ENCODE measurements at places on chromosomes 7 and 10.

DNA sequence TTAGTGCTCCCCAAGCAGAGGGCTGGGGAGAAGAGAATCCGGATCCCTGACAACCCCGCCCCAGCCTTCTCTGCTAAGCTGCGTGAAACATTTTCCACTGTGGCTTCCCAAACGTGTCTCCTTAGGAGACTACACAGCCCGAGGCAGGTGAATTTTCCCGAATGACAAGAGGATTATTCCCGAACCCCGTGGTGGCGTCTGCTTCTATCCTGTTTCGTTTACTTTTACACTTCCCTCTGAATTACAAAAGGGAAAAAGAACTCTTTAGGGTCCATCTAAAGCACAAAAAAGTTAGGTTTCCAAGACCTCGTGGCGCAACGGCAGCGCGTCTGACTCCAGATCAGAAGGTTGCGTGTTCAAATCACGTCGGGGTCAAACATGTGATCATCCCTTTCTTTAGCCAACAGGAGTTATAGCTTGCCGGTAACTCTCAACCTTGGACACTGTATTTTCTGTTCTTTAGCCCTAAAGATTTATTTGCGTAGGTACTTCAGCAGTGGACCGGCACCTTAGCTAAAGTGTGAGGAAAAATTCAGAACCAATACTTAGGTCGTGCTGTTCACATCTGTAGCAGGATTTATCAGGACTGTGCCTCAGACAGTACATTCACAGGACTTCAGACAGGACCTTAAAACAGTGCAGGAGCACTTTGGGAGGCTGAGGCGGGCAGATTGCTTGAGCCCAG is 3.2 kb upstream of the ZNF789 start:
- DNase-seq = no peak

- DNase-seq = no peak
Measured at GRCh38 chr7:137026176-137026500, 157.7 kb downstream of the CHRM2 start.

DNA sequence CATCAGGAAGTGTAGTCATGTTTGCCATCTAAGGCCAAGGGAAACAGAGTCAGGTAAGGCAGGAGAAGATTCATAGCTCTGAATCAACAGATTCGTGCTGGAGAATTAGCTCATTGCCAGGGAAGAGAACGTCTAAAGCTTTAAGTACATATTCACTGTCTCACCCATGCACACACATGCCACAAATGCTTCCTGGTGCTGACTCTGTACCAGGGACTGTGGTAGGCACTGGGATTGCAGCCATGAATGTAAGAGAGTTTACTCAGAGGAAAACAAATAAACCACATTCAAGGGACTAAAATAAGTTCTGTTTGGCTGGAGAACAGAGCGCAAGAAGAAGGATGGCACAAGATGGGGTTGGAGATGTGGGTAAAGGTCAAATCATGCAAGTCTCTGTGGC is 89.8 kb upstream of the HPS1 start:
- DNase-seq = no peak

DNA sequence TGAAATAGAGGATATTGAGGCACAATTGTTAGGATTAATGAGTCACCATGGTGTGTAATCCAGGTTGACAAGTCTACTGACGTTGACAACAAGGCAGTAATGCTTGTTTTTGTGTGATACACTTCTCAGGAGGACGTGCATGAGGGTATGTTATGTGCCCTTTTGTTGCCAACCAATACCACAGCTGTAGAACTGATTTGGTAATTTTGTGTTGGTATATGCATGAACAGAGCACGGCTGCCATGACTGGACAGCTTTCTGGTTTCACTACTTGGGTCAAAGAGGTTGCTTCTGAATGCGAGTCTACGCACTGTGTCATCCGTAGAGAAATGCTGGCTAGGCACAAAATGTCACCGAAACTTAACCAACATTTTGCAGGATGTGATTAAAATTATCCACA is 32.9 kb downstream of the PHTF2 start:
- DNase-seq = no peak

GRCh38 chr10:43863270-43863669 is 214.6 kb upstream of the ZNF32 start:
- no peak for DNase-seq

DNA sequence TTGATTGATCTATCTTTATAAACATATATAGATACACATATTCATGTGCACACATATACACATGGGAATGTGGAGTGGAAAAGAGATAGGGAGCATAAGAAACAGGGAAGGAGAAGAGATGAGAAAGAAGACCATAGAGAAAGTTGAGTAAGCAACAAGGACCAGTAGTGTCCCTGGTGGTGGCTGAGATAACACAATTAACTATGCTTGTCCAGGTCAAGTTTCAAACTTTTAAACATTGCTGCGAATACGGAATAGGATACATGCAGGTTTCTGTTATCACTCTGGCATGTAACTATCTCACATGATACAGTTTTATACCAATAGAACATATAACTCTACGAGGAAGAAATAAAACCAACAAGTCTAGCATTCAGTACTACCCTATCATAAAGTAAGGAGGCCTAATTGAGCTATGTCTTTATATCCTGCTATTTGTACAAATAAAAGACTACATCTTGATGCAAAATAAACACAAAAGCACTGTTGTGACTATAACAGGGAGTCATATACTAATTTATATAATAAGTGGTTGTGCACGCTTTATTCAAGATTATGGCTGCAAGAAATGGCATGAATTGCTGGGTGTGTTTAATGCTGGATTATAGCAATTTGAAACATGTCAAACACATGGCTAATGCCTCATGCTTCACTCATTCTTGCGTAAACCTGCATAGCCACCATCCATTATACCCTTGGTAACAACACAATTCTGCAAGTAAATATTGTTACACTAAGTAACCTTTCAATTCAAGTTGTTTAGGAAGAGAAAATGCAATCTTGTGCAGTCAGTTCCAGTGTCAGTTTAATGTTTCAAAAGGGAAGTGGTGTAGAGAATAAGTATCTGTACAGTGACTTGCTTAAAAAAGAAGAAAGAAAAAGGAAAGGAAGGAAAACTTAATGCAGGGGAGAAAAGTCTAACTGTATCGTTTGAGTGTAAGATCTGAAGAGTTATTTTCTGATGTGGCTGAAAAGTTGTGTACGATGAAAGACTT is 8.2 kb downstream of the FOXP2 start:
- DNase-seq = no peak

DNA sequence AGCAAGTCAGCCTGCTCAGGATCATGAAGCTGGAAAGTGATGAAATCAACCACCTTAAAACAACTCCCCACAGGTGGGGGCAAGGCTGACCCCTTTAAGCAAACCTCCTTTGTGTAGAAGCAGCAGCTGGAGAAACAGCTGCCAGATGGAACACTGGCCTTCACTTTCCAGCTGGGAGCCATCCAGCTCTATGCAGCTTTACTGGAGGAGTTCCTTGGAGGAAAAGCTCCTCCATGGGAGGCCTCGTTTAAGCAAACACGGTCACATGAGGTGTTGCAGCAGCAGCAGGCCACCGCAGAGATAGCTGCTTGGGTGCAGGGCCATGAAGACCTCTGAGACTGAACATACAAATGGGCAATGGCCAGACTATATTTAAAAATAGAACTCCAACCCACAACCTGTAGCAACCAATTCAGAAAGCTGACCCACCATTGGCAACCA is 13.0 kb upstream of the DLG5 start:
- DNase-seq = no peak

- DNase-seq = peak; percentile 9
Measured at GRCh38 chr10:12419262-12419847, 70.0 kb downstream of the CAMK1D start.

GRCh38 chr10:132828681-132829080 is 42.7 kb upstream of the NKX6-2 start:
- no peak for DNase-seq

DNA sequence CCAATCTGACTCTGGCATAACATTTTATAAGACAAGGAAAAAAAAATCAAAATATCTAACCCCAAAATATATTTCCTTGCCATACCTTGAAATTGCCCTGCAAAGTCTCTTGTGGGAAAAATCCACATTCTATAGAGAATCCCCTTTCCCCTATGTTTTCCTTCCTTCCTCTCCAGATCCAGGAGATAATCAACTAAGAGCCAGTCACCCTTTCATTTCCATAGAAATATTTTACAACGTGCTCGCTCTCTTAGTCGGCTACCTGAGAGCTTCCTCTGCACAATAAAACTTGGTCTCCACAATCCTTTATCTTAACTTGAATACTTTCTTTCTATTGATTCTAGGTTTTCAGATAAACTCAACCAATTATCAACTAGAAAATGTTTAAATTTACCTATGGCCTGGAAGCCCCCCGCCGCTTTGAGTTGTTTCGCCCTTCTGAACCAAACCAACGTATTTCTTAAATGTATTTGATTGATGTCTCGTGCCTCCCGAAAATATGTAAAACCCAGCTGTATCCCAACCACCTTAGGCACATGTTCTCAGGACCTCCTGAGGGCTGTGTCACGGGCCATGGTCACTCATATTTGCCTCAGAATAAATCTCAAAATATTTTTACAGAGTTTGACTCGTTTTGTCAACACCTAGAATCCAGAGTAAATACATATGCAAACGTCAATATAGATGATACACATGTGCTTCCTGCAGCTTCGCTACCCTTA is 869 bp downstream of the PSAP start:
- DNase-seq = no peak

DNA sequence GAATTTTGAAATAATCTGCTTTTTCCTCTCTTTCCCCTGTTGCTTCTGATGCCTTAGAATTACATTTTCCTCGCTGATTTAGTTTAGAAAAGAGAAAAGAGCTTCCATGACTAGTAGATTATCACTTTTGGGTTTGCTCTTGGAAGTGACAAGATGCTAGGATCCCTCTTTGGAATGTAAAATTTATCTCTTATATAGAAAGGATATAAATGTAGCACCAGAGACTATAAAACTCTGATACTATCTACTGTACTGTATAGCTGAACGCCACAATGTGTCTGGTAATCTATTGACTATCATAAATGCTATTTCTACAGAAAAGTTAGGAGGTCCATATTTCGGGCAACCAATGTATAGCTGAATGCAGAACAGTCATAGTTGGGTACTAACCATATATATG is 1.1 kb upstream of the HDAC9 start:
- no peak for DNase-seq

- DNase-seq = no peak
Measured at GRCh38 chr7:83520726-83521125, 128.2 kb downstream of the SEMA3E start.

DNA sequence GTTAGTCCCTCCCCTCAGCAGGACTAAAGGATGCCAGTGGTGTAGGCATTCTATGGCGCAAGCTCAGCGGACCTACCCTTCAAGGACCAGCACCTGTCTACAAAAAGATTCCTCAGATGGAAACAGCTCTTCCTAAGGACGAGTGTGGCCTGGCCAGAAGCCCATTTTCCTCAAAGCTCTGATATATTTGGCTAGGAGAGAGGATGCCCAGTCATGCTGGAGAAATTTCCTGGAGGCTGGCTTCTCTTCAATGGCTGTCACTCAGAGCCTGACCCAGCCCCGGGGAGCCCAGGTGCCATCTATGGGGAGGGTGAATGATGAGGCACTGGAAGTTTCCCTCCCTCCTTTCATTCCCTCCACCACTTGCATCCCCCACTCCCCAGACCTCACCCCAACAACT is 111.5 kb downstream of the PLXNA4 start:
- no peak for DNase-seq

DNA sequence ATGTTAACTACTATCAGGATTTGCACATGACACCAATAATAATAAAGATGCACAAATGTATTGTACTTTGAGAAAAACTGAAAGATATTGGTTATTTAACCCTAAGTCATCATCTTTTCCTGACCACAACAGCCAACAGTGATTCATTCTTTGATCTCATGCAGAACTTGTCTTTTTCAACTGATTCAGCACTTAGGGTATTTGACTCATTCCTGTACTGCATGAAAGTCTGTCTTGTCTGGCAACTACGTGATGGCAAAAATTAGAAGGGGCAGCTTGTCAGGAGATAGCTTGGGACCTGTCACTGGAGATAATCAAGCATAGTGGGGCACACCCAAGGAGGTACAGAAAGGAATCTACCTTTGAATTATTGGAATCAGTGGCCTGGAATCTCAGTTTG is 77.8 kb upstream of the LRRC17 start:
- peak; percentile 36 for DNase-seq

DNA sequence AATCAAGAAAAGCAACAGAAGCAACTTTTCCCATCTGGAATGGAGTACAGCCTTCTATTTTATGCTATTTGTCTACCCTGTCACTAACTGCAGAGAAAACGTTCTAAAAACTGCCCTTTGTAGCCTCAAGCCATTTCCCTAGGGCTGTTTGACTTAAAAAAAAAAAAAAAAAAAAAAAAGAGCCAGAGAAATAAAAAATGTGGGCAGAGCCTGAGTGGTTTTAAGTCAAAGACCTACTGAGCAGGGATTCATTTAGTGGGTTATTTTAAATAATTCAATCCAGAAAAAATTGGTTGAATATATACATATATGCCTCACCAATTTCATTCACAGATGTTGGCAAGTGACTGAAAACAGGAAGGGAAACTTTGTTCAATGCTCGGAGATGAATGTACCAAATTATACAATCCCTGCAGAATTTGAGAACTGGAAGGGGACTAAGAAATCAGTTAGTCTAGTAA is 75.2 kb downstream of the PPP1R3C start:
- DNase-seq = no peak

DNA sequence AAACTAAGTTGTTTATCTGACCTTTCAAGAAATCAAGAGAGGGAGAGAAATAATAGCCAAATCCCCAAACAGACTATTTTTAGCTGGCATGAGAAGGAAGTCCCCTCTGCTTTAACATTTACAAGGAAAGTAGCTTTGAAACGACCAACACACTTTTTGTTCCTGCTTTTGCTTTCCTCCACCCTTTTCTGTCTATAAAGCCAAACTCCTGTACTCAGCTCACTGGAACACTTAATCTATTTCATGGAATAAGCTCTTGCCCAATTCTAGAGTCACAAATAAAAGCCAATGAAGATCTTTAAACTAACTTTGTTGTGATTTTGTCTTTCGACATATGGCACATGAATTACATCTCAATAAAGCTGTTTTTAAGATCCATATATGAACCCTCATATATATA is 86.8 kb upstream of the CCDC71L start:
- DNase-seq = peak; percentile 21

DNA sequence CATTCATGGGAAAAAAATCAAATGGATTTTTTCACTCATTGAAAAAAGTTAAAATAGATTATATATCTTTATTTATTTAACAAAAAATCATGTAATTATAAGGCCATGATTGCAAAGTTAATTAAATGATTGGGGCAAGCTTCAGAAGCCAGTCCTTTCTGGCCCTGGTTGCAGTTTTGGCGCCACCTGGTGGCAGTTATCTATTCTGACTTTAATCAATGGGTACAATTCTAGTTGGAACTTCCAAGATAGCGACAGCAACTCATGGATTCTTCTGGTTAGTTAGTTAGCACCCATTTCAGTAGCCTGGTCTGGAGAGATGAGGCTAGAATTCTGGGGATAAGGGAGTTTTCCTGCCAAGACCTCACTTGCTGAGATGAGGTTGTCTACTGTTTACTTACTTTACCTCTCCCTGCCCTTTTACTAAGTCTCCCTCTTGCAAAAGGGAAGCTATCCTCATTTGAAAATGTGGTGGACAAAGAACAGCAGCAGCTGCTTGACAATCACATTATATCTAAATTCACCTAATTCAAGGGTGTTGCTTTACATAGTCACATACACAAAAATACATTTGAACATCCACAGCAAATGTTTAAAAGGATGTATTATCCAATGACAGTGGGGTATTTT is 42.3 kb downstream of the NOC3L start:
- DNase-seq = peak; percentile 56

Data from inflammatory macrophage treated with lipopolysaccharide for 4 hours (primary cell).